ENCODE measurements at places on chromosomes 13 and 19.

GRCh38 chr19:45676851-45677263, 8.8 kb downstream of the GIPR start:
- peak; percentile 31 for DNase-seq

GRCh38 chr13:47277774-47278173, 380.9 kb upstream of the HTR2A start:
- no peak for DNase-seq

GRCh38 chr13:34076319-34076718, 258.4 kb downstream of the RFC3 start:
- no peak for DNase-seq

DNA sequence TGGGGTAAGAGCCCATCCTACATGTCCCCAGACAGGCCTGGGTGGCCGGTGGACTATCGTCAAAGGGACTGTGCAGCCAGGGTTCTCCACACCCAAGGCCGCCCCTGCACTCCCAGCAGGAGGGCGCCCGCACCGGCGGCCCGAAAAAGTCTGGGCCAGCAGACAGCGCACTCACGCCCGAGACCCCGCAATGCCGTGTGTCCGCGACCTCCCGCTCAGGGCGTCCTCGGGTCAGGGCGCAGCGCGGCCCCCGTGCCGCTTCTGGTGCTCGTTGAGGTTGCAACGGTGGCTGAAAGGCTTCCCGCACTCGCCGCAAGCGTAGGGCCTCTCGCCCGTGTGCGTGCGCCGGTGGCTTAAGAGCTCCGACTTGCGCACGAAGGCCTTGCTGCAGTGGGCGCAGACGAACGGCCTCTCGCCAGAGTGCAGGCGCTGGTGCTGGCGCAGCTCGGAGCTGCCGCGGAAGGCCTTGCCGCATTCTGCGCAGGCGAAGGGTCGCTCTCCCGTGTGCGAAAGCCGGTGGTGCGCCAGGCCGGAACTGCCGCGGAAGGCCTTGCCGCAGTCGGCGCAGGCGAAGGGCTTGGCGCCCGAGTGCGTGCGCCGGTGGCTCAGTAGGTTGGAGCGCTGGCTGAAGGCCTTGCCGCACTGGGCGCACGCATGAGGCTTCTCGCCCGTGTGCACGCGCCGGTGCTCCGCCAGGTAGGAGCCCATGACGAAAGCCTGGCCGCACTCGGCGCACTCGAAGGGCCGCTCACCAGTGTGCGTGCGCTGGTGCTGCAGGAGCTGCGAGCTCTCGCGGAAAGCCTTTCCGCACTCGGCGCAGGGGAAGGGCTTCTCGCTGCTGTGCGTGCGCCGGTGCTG, 2.8 kb upstream of the A1BG start:
- no peak for DNase-seq

- no peak for DNase-seq
These were observed at the start of gene TNFRSF19 for GRCh38 chr13:23570099-23570920. Gene TNFRSF19, plus strand, starts transcription at chr13:23570412. Its CDS starts 19,772 bp downstream, at chr13:23590184.

GRCh38 chr13:24505256-24505655, 7.3 kb downstream of the PARP4 start:
- DNase-seq, result no peak

DNA sequence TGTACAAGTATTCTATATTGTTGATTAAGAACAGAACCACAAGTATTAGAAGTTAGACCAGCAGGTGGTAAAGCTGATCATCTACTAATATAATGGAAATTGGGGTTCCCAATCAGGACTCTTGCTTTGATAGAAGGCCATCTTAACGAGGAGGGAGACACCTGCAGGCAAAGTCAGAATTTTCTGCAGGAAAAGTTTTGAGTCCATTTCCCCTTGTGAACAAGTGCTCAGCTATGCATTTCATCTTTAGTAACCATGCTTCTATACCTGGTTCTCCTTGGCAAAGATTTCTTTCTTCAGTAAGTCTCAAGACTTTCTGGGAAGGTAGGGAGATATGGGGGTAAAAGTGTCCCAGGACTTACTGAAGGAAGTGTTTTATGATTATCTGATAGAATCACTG, 36.1 kb upstream of the USPL1 start:
- no peak for DNase-seq

Measured in stimulated activated CD4-positive, alpha-beta T cell treated with anti-CD3 and anti-CD28 coated beads, TNF-alpha, amount 100 ng/mL, for 1 hour (primary cell).